ENCODE measurements at places on chromosomes 7 and 10.

DNA sequence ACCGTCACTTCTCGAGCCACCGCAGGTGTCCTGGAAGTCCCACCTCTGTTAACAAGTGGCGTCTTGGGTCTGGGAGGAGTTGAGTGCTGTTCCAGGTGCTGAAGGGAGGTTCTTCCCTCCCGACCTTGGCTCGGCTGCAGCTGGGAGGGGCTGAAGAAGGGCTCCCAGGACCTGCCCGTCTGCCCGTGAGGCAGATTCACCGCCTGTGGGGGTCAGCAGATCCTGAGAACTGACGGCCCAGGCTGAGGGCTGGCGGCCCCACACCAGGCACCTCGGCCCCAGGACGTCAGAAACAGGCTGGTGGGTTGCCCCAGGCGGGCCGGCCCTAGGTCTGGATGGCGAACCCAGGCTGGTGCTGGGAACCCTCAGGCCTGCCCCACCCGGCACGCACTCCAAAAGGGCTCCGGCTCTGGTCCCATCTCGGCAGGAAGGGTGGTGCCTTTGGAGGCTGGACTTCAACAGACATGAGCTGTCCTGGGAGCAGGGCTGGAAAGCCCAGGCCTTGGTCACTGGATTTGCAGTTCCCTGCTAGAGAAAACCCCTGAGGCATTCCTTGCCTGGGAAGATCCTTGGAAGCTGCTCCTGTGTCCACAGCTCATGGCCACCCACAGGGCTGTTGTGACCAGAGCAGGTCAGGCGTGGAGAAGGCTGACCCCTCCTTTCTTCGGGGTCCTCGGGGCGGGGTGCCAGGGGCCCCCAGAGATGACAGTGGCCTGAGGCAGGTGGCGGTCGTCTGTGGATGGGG lies 42.6 kb upstream of the CFAP46 start:
- no peak for DNase-seq

DNA sequence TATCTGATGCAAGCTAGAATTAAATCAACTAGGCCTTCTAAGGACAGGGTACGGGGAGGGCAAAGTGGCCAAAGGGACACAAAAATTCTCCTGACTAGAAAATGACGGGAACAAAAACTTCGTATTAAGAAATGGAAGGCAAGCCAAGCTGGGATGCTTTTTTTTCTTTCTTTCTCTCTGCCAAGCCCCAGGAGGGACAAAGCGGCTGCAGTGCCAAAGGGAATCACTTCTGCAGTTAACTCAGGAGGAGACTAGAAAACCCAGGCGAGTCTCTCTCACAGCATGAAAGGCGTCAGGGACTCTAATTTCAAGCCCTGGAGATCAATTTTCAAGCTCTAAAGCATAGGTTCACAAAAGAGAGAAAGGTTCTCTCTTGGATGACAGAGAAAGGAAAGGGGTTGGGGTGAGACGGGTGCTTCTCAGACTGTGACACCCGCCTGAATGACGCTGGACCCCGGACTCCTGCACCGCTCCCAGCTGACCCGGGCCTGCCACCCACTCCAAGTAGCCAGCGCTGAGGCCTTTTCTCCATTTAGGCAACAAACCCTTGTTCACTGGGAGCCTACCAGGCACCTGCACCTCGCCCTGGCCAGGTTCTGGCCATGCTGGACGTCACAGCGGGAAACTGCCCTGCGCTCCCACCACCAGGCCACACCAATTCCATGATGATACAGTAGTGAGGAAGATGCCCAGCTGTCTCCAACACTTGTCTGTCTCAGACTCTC lies 56.5 kb downstream of the KIAA1549 start:
- no peak for DNase-seq

DNA sequence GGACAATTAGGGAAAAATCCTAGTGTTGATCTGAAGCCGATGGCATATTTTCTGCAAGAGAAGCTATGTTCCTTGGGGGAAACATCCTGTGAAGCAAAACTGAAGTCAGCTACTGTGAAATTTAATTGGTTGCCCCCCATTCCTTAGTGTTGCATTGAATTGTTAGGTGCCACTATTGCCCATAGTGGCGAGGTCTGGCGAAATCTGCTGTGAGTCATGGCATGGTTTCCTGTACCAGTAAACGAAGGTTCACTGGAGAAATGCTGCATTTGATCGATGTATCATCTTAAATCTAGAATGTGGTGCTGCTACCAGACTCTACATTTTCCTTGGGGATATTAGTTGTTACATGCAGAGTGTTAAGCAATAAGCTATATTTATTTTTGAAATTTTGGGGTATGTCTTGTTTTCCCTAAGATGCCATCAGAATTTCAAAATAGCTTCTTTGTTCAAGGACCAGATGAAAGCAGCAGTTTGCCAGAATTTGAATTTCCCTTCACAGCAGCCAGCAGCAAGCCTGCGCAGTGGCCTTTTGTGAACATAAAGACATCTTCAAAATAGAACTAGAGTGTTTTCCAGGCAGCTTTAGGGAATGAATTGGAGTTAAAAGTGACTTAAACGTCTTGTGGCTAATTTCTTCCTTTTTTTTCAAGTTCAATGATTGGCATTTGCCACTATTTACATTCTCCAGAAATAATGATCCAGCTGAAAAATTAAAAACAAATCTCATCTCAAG lies 348.6 kb upstream of the COBL start:
- no peak for DNase-seq

DNA sequence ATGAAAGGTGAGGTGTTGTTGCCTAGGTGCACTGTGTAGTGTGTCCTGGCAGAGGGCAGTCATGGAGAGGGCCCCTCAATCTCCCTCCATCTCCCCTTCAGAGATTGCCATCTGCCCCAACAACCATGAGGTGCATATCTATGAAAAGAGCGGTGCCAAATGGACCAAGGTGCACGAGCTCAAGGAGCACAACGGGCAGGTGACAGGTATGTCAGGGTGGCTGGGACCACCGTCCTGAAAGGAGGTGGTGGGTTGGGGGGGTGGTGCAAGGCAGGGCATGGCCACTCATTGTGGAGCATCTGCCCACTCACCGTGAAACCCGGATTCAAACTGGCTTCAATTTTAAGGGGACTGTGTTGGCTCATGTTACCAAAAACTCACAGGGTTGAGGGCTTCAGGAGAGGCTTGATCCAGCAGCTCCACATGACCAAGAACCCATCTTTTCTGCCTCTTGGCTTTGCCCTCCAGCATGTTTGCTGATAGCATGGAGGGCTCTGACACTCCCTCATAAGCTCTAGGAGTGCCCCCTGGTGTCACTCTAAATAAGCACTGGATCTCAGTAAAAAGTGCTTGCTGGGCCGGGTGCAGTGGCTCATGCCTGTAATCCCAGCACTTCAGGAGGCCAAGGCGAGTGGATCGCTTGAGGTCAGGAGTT lies 12.2 kb downstream of the ARPC1B start:
- peak; percentile 44 for DNase-seq

GRCh38 chr10:42937649-42938180 lies 139.2 kb upstream of the RET start:
- no peak for DNase-seq

- no peak for DNase-seq
Observed at GRCh38 chr10:5525561-5526341, 990 bp downstream of the CALML3 start.

DNA sequence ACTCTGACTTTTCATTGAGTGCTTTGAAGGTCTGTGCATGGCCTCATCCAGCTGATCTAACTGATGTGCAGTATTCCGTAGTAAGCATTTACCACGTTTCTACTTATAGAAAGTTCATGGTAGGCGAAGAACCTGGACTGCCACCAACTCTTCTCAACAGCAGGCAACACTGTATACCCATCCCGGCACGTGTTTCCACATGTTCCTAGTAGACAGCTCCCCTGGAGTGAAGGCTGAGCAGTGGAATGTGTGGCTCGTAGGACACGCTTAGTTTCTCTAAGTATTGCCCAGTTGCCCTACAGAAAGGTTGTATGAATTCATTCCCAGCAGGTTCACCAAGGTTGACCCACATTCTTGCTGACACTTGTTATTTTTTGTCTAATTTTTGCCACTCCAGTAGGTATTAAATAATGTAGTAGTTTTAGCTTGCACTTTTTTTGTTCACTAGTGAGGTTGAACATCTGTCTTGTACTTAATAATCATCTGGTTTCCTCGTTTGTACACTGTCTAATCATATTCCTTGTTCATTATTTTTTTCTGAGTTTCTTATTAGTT lies 15.2 kb downstream of the PROSER2 start:
- no peak for DNase-seq

DNA sequence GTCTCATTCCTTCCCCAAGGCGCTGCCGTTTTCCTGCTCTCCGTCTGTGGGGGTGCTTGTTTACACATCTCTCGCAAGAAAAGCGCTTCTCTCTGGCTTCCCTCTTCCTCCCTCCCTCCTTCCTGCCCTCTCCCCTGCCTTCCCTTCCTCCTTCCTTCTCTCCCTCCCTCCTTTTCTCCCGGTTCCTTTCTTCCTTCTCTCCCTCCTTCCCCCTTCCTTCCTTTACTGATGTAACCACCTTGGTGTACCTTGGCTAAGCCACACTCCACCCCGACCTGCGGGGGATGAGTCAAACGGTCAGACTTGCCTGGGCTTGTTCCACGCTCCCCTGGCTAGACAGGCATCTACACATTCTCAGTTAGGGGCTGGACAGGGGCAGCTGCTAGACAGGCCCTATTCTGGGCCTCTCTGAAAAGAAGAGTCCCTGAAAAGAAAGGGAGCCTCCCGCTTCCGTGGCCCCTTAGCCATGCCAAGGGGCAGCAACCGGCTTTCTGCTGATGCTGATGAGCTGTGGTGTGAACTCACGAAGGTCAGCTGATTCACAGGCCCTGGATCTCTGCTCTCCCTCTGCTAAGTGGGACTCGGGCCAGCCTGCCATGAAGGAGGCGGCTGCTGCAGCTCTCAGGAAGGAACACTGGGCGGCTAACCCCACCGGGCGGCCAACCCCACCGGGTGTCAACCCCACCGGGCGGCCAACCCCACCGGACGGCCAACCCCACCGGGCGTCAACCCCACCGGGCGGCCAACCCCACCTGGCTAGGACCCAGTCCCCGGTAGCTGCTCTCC lies 216.8 kb downstream of the TCERG1L start:
- no peak for DNase-seq

- no peak for DNase-seq
Observed at GRCh38 chr10:69217119-69217754, 2.9 kb upstream of the HKDC1 start.

DNA sequence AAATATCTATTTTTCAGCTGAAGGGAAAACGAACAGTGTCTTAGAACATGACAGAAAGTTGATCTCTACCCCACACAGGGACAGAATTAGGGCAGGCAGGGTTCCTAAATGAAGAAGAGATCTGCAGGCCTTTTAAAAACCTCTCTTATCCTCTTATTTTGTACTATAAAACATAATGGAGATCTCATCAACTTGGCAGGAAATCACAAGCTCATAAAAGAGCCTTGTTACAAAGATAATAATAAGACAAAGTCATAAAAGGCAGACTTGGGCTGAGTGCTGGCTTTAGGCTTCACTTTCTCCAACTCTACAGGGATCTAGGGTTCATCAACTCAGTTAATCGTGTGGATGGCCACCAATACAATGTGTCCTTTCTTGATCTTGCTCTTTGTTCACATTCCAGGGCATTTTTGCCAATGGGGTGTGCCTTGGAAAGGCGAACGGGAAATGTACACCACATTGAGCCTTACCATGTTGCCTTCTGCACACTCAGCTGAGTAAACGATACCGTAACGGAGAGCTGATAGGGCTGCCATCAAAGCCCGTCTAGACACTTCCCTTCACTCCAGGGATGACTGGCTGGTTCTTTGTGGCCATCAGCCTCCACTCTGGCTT lies 7.1 kb upstream of the TEX36 start:
- no peak for DNase-seq

GRCh38 chr7:142496545-142496991 lies 238.7 kb upstream of the PRSS58 start:
- peak; percentile 40 for DNase-seq

GRCh38 chr7:107274506-107274905 lies 105.7 kb downstream of the HBP1 start:
- no peak for DNase-seq

GRCh38 chr7:120724448-120724847 lies 133.5 kb downstream of the TSPAN12 start:
- DNase-seq: no peak

- DNase-seq: no peak
Observed at GRCh38 chr7:99422625-99423024, 13.9 kb downstream of the BUD31 start.

DNA sequence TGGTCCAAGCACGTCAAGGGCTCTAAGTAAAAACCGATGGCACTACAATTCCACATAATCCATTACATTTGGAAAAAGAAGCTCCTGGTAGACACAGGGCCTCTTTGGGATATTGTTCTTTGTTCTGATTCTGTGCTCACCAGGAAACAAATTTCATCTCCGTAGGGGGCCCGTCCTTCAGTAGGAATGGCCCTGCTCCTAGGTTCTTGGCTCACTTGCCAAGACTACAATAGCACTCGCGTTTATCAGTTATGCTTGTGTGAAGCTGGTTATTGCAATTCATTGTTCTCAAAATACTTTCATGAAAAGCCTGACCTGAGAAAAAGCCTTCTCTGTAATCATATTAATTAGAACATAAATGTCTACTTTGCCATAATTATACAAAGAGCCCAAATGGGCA lies 10.3 kb upstream of the ZC3HAV1L start:
- DNase-seq: no peak

- DNase-seq: no peak
Observed at GRCh38 chr10:34613491-34613890, 201.6 kb downstream of the PARD3 start.

- DNase-seq: no peak
Observed at GRCh38 chr10:70354556-70354955, 27.9 kb downstream of the LRRC20 start.

DNA sequence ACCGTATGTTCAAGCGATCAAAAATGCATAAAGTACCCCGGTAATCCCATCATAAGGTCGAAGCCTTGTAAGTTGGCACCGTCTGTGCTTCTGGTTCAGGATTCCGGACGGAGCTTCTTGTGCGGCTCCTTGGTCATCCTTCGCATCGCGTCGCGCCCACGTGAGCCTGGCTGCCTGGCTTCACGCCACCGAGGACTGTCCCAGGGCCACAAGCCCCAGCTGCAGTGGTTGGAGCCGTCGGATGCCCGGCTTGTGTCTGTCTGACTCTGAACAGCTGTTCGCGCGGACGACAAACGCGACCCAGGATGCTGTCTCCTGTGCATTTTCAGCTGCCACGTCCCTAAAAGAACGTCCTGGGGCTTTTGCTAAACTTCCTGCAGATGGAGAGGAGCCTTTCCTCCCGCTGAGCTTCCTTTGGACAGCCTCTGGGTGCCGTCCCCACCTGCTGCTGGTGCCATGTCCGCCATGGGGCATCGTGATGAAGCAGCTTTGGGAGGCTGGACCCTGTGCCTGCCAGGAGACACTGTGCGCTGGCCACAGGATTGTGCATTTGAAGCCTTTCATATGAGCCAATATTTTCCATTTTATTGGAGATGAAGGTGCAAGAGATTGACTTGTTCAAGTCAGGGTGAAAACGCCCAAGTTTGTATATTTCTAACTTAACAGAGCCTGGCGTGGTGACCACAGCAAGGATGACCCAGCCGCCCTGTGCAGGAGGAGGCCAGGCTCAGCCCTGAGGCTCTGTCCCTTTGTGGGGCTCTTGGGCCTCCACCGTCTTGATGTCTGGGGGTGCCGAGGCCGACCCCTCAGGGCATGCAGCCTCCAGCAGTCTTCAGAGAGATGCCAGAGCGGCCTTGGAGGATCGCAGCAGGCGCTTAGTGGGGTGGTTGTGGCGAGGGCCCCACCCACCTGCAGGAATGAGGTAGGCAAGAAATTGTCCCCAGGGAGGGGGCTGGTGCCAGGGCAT lies 6.7 kb upstream of the JAKMIP3 start:
- DNase-seq: no peak
